Cardiac muscle cell (in vitro differentiated cells and primary cell): ENCODE measurements at places on chromosomes 4 and X.

DNA sequence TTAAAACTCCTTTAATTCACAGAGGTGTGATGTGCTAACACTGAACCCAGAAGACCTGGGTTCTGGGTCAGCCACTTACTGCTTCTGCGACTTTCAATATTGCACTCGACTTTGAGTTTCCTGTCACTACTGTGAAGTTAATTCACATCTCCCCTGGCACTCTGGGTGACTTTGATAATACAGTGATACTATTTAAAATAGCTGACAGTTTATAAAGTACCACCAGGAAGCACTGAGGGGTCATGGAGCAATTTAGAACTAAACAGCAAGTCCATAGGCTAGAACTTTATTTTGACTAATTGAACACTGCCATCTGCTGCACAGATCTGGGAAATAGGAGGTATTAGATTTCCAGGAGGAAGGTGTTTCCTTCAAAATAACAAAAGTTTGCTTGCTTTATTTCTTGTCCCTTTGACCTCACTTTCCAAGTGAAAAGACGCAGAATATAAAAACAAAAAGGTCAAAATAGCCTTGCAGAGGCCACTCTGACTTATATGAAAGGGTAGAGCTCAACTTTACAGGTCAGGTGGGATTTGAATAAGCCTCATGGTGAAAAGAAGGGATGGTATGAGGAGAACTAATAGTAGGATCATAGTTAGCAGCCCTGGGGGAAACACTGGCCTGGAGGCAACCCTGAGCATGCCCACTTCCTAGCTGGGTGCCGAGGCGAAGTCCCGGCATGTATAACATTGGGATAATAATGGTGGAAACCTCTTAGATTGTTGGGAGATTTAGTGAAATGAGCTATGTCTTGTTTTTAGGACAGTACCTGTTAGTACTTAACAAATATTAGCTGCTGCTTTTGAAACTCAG is 53.4 kb downstream of the ZNF518B start:
- peak; percentile 57 for DNase-seq

GRCh38 chr4:1249731-1250526 is 999 bp upstream of the CTBP1 start:
- DNase-seq = no peak

GRCh38 chr4:752196-752861 is 46.7 kb downstream of the PCGF3 start:
- no peak for DNase-seq

- DNase-seq = no peak
These were observed 121.4 kb upstream of the CXorf66 start for GRCh38 chrX:140086691-140087090.

DNA sequence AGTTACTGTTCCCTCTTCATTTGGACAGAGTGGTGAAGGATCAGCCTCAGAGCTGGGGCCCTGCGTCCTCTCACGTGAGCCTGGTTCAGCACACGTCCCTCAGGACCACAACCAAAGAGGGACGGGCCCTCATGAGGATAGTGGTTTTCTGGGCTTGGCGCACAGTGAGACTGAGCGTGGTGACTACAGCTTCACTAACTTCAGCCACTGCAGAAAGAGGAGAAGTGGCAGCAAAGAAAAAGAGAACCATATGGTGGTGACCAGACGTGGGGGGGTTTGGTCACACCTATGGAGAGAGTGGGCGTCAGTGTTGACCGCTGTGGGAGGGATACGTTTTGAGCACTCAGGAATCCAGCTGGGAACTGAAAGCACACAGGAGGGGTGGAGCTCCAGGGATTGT is 21.8 kb upstream of the TNIP3 start:
- no peak for DNase-seq

DNA sequence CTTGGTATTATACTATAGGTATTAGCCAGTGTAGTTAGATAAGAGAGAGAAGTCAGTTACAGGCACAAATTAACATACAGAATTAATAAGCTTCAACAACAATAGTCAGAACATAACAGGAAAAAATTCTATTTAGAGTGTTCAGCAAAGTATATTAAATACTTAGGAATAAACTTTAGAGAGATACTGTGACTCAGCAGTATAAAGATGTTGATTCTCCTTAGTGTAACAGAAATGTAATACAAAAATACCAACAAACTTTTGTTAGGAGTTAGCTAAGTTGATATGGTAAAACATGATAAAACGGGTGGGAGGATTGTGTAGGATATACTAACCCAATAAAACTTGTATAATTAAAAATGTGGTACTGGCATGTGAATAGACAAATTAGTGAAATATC is 154.3 kb downstream of the DIPK2B start:
- no peak for DNase-seq

- DNase-seq = no peak
These were observed 555 bp upstream of the ELMOD2 start for GRCh38 chr4:140523370-140523856.

- no peak for DNase-seq
These were observed 114.1 kb downstream of the MXRA5 start for GRCh38 chrX:3232262-3232923.

GRCh38 chr4:122393276-122393675 is 14.5 kb downstream of the ADAD1 start:
- no peak for DNase-seq

GRCh38 chrX:130097507-130098209 is 12.6 kb downstream of the ELF4 start:
- no peak for DNase-seq

DNA sequence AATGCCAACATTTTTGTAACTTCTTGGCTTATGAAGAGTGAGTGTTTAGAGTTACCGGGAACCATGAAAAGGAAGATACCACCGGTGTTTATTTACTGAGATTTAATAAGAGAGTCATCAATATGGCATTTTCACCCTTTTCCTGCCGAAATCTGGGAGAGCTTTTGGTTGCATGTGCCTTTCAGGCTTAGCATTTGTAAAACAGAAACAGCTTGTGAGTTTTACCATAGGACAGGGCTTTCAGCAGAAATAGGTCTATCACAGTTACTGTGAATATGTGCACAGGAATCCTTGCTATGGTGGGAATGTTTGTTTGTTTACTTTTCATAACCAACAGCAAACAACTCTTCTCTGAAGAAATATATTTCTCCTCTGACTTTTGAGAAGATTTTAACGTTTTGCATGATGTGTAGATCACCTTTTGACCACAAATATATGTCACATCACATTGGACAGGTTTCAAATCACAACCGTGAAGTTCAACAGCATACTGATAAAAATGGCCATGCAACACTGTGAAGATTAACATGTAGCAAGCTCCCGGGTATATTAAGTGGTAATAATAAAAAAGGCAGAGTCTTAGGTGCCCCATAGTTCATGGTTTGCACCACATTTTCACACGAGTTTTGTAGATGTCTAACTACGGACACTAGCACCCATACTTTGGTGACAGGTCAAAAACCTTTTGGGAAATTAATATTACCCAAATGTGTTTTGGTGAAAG is 21.3 kb downstream of the ARHGAP24 start:
- DNase-seq = peak; percentile 62

GRCh38 chr4:87038837-87039615 is 104.2 kb downstream of the AFF1 start:
- peak; percentile 78 for DNase-seq

DNA sequence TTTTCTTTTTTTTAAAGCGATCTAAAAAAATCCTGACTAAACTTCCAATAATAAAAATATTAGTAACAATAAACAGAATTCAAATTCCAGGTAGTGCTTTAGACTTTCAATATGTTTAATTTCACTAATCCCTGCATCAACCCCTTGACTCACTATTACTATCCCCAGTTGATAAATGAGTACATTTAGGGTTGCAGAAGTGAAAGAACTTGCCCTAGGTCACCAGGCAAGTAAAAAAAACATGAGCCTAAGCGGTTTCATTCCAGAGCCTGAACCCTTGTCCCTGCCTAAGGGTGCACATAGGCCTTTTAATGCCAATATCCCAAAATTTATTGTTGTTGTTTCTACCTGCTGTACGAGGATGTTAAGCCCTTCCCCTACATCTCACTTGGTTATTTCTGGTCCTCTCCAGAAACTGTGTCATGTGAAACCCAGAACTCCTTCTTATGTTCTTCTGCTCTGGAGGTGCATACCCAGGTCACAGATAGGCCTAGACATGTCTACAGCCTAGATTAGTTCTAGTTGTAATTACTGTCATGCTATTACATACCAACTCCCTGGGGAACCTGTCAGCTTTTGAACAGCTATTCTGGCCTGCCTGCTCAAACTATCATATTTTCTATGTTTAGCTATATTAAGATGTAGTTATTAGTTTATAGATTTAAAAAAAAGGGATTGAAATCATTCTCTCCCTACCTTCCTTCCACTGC is 244.5 kb upstream of the PITX2 start:
- no peak for DNase-seq

DNA sequence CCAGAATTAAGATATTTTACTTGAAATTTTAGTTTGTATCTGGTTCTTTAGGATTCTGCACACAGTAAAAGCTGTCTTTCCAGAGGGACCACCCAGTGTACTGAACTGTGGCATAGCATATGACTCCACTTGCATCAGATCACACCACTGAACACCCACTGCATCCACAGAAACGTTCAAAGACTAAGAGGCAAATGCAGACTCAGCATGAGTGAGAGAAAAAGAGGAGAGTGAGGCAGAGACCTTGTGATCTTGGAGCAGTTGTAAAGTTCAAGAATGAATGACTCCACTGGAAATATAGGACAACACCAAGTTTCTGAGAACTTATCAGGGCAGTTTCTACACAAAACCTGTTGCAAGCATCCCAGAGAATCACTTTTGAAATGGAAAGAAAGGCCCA is 20.8 kb downstream of the PRDM5 start:
- no peak for DNase-seq

DNA sequence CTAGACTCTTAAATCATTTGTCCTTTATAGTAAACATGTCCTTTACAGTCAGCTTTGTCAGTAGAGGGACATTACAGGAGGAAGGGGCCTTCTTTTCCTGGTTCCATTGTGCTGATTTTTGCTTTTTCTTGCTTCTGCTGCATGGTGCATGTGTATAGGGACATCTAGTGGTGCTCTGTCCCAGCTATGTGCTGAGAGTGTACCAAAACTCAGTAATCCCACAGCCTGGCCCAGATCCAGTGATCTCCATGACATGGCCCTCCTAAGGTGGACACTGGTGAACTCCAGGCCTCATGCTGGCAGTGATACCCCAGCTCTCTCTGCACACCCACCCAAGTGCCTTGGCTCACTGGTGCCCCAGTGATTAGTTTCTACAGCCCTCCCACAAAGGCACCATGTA is 45.2 kb downstream of the MAGEB17 start:
- peak; percentile 24 for DNase-seq

GRCh38 chr4:85701861-85702321 is 226.9 kb downstream of the ARHGAP24 start:
- DNase-seq = no peak

GRCh38 chr4:74456849-74457395 is 12.0 kb downstream of the AREG start:
- peak; percentile 67 for DNase-seq

DNA sequence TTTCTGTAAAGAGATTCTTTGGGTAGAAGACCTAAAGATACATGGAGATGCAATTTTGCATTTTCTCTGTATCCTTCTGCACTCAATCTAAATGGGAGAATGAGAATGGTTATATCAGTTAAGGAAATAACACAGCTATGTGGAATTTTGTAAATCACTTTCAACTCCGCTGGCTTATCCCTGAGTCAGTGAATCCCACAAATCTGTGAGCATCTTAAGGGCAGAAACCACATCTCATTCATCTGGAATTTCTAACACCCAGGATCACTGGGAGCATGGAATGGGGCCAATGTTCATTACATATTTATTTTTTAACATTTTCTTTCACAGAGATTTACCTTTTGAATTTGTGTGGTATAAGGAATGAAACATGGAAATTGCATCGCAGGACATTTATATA is 167.8 kb downstream of the CFAP47 start:
- DNase-seq = no peak

DNA sequence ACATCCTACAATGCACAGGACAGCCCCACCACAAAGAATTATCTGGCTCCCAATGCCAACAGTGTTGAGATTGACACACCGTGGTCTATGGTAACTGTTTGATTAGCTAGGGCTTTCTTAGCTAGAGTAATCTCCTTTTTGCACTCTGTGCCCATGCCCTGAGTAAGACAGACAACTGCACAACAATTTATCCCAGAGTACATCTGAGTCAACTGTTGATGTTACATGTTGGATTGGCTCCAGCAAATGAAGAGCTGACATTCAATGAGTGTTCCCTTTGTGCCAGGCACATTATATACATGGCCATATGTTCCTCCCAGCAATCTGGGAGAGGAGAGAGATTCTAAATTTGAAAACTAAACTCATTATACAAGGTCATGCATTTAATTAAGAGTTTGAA is 3.9 kb upstream of the FAM9C start:
- no peak for DNase-seq

DNA sequence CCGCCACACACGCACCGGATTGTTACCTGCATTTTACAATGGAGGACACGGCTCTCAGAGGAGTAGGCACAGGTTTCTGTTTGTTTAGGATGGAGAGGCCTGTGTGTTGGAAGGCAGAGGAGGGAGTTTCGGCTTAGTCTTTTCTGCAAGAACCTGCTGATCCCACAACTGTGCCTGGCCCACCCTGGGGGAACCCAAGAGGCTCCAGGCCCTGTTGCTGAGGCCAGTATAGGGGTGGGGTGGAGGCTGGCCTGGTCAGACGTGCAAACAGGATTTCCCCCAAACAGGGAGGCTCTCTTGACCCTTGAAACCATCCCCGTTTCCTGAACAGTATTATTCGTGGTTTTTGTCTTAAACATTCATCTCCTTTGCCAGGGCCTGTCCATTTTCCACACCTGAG is 772 bp upstream of the SLC49A3 start:
- no peak for DNase-seq

DNA sequence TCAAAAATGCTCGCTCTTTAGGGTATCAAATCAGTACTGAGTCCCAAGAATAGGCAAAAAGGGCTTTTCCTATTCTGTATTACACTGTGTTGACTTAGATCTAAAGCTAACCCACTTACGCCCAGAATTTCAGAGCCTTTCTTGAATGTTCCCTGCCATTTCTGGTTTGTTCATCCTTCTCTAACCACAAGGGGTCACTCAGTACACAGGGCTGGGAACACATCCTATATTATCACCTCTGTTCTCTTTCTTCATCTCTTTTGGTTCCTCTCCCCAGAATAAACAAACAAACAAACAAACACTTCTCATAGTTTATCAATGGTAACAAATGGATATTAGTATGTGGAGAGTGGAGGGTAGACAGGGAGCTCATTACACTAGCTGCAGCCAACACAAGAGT is 25.5 kb upstream of the MORC4 start:
- DNase-seq = peak; percentile 55

GRCh38 chrX:11064851-11065600 is 46.1 kb upstream of the HCCS start:
- no peak for DNase-seq

DNA sequence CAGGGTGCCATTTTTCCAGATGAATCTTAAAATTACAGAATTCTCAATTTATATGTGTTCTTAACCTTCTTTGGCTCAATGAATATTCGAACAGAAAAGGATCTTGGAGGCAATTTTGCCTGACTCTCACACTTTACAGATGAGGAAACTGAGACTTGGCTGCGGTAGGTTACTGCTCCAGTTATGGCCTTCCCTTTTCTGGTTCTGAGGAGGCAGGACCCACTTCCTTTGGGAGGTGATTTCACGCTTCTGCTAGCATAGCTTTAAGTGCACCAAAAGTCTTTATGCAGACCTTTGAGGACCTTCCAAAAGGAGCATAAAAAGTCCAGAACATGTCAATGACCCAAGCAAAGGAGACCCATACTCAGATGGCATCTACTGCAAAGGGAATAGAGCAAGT is 44.7 kb upstream of the KLF3 start:
- no peak for DNase-seq
